ENCODE measurements at places on chromosomes 5 and 9.

- no peak for DNase-seq
These were observed 5.0 kb upstream of the TMEM268 start for GRCh38 chr9:114606068-114606467.

- DNase-seq, result no peak
These were observed 551.3 kb downstream of the TLE1 start for GRCh38 chr9:81137976-81138568.

- no peak for DNase-seq
These were observed 129.6 kb downstream of the PIK3R1 start for GRCh38 chr5:68345171-68345570.

GRCh38 chr5:134510970-134511795, 14.3 kb upstream of the JADE2 start:
- peak; percentile 29 for DNase-seq

DNA sequence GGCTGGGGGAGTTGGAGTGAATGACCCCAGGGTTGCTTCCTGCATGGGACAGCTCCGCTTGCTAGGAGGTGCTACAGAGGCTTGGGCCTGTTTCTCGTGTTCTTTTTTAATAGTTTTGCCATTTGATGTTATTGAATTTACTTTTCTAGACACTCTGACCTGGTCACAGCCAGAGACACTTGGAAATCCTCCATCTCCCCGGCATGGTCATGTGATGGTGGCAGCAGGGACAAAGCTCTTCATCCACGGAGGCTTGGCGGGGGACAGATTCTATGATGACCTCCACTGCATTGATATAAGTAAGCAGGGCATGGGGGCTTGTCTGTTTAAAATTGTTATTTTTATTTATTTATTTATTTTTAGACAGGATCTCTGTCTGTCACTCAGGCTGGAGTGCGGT, 13.4 kb downstream of the HSPA5 start:
- no peak for DNase-seq

GRCh38 chr9:137683262-137683864, 64.6 kb downstream of the EHMT1 start:
- DNase-seq, result no peak

- no peak for DNase-seq
These were observed 15.7 kb downstream of the RFK start for GRCh38 chr9:76378367-76379073.

GRCh38 chr5:151083081-151083676, 2.3 kb upstream of the TNIP1 start:
- no peak for DNase-seq

DNA sequence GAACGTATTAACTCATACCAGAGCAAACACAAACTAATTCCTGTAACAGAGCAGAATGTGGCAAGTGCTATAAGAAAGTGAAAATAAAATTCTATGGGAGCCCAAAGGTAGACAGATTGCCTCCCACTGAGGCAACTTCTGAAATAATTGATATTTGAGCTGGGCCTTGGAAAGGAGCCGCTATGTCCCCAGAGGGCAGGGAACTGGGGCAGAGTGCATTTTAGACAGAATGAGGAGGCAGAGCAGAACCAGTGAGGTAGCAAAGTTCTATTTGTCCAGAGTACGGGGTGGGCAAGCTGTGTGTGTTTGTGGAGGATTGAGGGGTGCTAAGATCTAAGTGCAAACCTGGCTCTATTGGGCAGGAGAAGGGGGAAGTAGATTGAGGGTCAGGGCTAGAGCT, 19.8 kb downstream of the CDO1 start:
- DNase-seq, result no peak

GRCh38 chr9:83367326-83367725, 170.9 kb downstream of the FRMD3 start:
- DNase-seq, result no peak

GRCh38 chr9:127185931-127186781, 63.7 kb upstream of the ANGPTL2 start:
- peak; percentile 97 for DNase-seq

DNA sequence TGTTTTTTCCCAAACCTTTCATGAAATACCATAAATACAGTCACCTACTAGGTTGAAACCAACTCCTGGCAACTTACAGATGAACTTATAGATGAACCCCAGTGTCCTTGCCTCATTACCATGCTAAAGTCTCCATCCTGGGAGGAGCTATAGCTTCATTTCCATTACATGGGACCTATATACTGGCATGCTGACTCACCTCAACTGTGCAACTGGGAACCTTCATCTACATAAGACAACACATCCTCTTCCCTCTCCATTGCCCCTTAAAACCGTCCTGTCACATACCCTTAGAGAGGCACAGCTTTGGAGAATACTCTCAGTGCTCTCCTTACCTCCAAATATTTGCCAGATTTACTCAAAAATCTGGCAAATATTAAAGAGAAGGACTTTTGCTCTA, 638.3 kb downstream of the HTR1A start:
- no peak for DNase-seq

DNA sequence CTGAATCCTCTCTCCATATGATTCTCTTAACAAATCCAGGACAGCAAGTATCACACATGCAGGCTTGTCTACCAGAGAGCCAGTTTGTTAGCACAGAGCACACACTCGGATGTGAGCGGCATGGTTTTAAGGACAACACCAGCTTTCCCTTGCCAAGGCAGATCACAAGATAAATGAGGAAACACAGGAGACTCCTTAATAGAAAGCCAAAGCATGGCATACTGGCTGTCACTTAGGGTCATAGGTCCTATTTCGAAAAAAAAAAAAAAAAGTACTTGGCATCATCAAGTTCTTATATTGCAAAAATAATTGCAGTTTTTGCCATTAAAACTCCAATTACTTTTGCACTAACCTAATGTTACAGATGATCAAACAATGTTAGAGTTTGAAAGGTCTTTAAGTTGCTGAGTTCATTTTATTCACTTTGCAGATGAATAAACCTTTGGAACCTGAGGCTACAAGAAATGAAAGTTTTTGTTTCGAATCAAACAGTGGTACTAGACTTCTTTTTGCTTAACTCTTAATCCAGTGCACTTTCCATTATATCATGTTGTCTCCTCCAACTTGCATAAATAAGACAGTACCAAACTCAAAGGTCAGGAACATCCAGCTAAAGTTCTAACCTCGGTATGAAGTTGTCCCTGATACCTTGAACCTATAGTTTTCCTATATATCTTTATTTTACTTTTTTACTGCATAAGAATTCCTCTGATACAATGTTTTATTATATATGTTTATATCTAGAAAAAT, 138.5 kb downstream of the MPDZ start:
- DNase-seq, result peak; percentile 9

DNA sequence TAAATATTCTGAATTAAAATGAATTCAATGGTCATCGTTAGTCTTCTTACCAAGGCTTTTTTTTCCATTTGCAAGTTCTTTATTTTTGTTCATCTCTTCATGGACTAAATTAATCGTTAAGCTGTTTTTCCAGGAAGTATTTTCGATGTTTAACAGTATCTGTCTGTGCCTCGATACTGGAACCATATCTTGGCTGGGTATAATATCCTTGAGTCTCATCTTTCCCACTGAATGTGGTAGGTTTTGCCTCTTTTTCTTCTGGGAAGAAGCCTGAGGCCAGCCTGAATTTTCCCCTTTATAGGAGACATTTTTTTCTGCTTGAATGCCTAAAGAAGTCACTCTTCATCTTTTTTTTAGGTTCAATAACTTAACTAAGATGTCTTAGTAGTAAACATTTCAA, 4.0 kb upstream of the SEPTIN8 start:
- DNase-seq, result no peak

DNA sequence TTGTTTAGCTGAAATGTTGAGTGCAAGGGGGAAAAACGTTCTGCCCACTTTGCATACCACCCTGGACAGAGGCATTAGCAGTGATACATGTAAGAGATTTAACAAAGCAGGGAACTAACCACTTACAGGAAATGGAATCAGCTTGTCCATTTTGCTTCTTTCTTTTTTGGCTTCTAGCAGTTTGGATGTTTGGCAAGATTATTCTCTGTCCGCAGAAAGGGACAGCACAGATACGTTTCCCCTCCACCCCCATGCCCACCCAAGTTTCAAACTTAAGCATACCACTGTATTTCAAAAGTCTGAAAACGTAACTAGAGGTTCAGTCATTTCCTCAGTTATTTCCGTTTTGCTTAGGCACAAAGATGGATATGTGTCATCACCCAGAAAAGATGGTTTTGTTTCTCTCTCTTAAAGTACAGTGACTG, 118.4 kb downstream of the GDNF start:
- DNase-seq, result no peak

GRCh38 chr5:113278976-113279375, 155.8 kb downstream of the TSSK1B start:
- DNase-seq, result peak; percentile 46

DNA sequence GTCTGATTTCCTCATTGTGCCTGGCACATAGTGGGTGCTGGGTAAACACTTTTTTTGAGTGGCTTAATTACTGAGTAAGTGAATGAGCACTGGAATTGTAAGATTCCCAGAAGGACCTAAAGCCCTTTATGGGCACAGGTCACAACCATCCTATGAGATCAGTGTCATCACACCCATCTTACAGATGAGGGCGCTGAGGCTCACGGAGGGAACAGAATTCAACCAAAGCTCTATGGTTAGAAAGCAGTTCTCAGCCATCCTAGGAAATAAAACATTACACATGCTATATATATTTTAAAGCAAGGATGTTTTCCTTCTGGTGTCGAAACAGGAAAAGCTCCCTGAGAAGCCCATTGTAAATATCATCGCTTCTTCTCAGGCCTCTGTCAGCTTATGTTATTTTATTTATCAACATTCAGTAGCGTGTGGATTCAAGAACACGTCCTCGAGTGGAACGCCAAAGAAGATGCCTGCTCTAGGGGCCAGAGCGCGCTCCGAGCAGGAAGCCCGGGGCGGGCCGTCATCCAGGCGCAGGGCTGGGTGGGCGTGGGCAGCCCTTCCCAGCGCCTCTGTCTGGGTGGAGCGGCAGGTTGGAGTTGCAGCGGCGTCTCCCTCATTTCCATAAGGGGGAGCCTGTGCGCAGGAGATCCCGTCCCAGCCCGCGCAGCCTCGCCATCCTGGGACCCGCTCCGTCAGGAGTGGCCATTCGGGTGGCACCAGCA, 155.8 kb upstream of the SMIM23 start:
- DNase-seq, result peak; percentile 72
